Smooth muscle cell of bladder (primary cell): ENCODE measurements at places on chromosomes 16 and 17. TPM values are rescaled to one million over a fixed set of nuclear protein-coding genes. Genes with fewer than 3 reads are reported as not detected.

Gene HOXB2
- total RNA-seq = 0.55 and 0.85 TPM in 2 replicates

Gene SYT17
- total RNA-seq = under 0.01 and 0.18 TPM in 2 replicates

Gene CRK
- 86.2 and 100 TPM in 2 replicates for total RNA-seq

Gene ALDH3A1
- total RNA-seq = 0.28 TPM in 2 replicates

Gene TK1
- total RNA-seq = 25.8 and 33.8 TPM in 2 replicates

Gene APOH
- total RNA-seq = not detected in 2 replicates

Gene HOXB4
- total RNA-seq = under 0.01 TPM in 1 of 2 replicates, not detected in the other
